ENCODE measurements at places on chromosomes 1 and 21. TPM values are rescaled to one million over a fixed set of nuclear protein-coding genes. Genes with fewer than 3 reads are reported as not detected.

TCHH gene
- not detected for polyA plus RNA-seq

FAM163A gene
- not detected for polyA plus RNA-seq

OR10Z1 gene
- not detected for polyA plus RNA-seq

SPATA17 gene
- not detected for polyA plus RNA-seq

SMCP gene
- polyA plus RNA-seq, result not detected

DNMT3L gene
- not detected for polyA plus RNA-seq

LCE1F gene
- polyA plus RNA-seq, result not detected

B3GALT5 gene
- not detected for polyA plus RNA-seq

F13B gene
- polyA plus RNA-seq, result not detected

MARCKSL1 gene
- 41.7 TPM for polyA plus RNA-seq

GLUL gene
- 27.3 TPM for polyA plus RNA-seq

SPRR2G gene
- polyA plus RNA-seq, result not detected

ZNF697 gene
- not detected for polyA plus RNA-seq

CYP4Z1 gene
- not detected for polyA plus RNA-seq

ANGPTL7 gene
- not detected for polyA plus RNA-seq

MYBPHL gene
- not detected for polyA plus RNA-seq

DTL gene
- polyA plus RNA-seq, result 0.95 TPM

SLFNL1 gene
- 0.41 TPM for polyA plus RNA-seq

CNIH3 gene
- 1.9 TPM for polyA plus RNA-seq

ZNF678 gene
- 2.4 TPM for polyA plus RNA-seq

EXOSC10 gene
- 37.6 TPM for polyA plus RNA-seq

CTSE gene
- not detected for polyA plus RNA-seq

ETNK2 gene
- polyA plus RNA-seq, result 1.2 TPM

MROH7 gene
- not detected for polyA plus RNA-seq

S100A6 gene
- polyA plus RNA-seq, result 796 TPM

KLHL17 gene
- 1.6 TPM for polyA plus RNA-seq

FCER1A gene
- polyA plus RNA-seq, result not detected

KCNT2 gene
- not detected for polyA plus RNA-seq

LCE2C gene
- polyA plus RNA-seq, result not detected

OR2AK2 gene
- polyA plus RNA-seq, result not detected

RHD gene
- 0.48 TPM for polyA plus RNA-seq

AIRE gene
- polyA plus RNA-seq, result 0.57 TPM

CCDC17 gene
- not detected for polyA plus RNA-seq

PDE4B gene
- polyA plus RNA-seq, result 75.4 TPM

SMIM12 gene
- polyA plus RNA-seq, result 105 TPM

DUSP10 gene
- 42.4 TPM for polyA plus RNA-seq

ABCA4 gene
- polyA plus RNA-seq, result not detected

PHTF1 gene
- 12.9 TPM for polyA plus RNA-seq

RNU1-3 gene
- polyA plus RNA-seq, result 23.7 TPM

MXRA8 gene
- not detected for polyA plus RNA-seq

HCRTR1 gene
- not detected for polyA plus RNA-seq

MRPL20 gene
- polyA plus RNA-seq, result 188 TPM

STYXL2 gene
- not detected for polyA plus RNA-seq

STUM gene
- not detected for polyA plus RNA-seq

C1orf35 gene
- 21.4 TPM for polyA plus RNA-seq

ZBTB8B gene
- not detected for polyA plus RNA-seq

SNAP47 gene
- polyA plus RNA-seq, result 50.4 TPM

OR2T29 gene
- polyA plus RNA-seq, result not detected

CAMSAP2 gene
- 0.13 TPM for polyA plus RNA-seq

FBXO2 gene
- polyA plus RNA-seq, result 10.1 TPM

SYT14 gene
- not detected for polyA plus RNA-seq

PCP4L1 gene
- polyA plus RNA-seq, result not detected

MOB3C gene
- 10.3 TPM for polyA plus RNA-seq

NTMT2 gene
- not detected for polyA plus RNA-seq

TMEM52 gene
- polyA plus RNA-seq, result not detected

TNFRSF18 gene
- 29.3 TPM for polyA plus RNA-seq

All from CD4-positive, CD25-positive, alpha-beta regulatory T cell (primary cell).